Epithelial cell of prostate (primary cell): ENCODE measurements at places on chromosomes 13 and 19.

DNA sequence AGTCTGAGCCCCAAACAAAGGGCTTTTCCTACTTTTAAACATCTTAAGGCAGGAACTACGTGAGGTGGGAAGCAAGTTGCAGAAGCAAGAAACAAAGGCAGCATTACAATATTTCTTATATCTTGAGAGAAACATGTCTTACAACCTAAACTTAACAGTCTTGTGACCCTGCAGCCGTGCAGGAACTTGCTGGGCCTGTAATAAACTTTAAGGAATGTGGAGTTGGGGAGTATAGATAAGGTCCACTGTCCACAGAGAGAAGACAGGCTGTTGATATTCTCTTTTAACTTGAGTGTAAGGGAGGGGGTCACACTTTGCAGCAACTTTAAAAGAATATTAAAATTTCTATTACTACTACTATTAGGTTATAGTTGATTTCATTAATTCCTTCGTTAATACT, 214.6 kb upstream of the HTR2A start:
- no peak for DNase-seq

DNA sequence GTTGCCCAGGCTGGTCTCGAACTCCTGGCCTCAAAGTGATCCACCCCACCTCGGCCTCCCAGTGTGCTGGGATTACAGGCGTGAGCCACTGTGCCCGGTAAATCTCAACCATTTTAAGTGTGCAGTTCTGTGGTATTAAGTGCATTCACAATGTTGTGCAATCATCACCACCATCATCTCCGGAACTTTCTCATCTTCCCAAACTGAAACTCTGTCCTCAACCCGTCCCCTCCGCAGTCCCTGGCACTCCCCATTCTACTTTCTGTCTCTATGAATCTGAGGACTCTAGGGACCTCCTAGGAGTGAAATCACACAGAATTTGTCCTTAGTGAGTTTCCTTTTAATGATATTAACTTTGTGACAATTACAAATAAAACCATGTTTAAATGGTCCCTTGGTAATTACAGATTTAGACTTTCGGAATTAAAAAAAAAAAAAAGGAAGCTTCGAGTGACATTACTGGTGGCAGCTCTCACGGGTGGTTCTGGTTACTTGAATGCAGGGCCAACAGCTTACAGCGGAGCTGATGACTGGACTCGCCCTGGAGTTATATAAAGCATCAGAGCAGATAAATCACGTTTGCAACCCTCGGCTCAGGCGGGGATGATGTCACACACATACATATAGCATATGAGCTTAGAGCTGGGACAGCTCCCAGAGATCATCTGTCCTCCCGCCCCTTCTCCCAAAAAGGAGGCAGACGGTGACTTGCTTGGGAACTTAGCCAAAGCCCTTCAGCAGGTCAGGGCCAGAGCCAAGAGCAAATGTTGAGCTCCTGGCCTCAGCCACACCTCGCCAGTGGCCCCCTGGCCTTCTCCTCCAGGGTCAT, 89.8 kb downstream of the ZNF557 start:
- no peak for DNase-seq

GRCh38 chr19:15109768-15110417, 2.7 kb downstream of the SYDE1 start:
- no peak for DNase-seq

DNA sequence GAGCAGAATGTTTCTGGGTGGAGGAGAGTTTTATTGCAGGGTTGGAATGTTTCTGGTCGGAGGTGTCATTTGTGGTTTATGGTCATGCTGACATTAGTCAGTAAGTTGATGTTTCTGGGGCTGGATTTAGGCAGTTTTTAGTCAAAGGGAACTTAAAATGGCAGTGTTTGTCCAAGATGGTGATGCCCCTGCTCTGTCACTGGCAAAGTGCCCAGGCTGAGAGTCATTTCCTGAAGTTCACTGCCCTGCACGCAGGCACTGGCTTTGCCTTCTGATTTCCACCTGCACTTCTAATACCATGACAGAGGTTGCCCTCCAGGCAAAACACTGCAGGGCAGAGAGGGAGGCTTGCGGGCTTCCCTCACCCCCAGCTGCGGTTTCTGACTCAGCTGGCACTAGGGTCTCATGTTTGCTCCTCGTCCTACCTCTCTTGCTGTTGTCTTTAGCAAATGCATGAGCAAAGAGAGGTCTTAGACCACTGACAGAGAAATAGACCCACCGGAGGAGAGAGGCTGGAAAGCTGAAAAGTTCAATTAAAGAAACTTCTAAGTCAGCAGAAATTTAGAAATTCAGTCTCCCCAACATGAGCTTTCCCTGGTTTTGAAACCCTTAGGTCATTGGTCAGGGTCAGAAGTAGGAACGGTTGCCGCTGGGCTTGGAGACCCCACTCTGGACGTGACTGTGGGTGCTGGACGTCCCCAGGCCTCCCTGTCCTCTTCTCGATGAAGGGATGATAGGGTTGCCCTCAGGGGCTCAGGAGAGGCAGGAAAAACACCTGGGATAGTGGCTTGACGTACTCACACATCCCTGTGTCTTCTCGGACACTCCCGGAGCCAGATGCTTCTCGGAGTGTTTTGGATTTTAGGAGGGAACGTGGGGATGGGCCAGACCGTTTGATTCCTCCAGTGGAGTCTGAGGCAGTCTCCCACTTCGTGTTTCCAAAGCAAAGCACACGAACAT, 26.3 kb downstream of the TMEM255B start:
- DNase-seq = peak; percentile 81

GRCh38 chr13:50309318-50309717, 294.1 kb downstream of the KCNRG start:
- DNase-seq = no peak

GRCh38 chr13:113783966-113784644, 25.1 kb downstream of the TMEM255B start:
- no peak for DNase-seq

DNA sequence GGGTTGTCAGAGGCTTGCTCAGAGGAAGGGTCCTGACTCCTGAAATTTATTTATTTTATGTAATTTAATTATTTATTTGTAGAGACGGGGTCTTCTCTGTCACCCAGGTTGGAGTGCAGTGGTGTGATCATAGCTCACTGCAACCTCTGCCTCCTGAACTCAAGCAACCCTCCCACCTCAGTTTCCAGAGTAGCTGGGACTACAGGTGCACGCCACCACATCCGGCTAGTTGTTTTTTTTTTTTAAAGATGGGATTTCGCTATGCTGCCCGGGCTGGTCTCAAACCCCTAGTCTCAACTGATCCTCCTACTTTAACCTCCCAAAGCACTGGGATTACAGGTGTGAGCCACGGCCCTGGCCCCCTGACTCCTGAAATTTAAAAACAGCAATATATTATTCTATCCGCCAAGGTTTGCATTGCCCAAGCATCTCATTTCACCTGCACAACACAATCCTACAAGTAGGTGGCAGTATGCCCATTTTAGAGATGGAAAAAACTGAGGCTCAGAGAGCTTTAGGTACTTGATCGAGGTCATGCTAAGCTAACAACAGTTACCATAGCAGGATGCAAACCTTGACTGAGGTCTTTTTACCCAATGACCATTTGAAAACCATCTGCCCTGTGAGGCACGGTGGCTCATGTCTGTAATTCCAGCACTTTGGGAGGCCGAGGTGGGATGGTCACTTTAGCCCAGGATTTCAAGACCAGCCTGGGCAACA, 18.1 kb downstream of the ARHGEF18 start:
- no peak for DNase-seq

GRCh38 chr19:48648134-48648533, 2.1 kb upstream of the CA11 start:
- DNase-seq = no peak

GRCh38 chr13:112246731-112247470, 129.3 kb upstream of the SPACA7 start:
- DNase-seq = no peak

- no peak for DNase-seq
Observed at GRCh38 chr13:40758811-40759210, 12.2 kb downstream of the MRPS31 start.

GRCh38 chr19:47093841-47094240, 19.7 kb downstream of the ZC3H4 start:
- no peak for DNase-seq

- DNase-seq = no peak
Observed at GRCh38 chr13:42600943-42601342, 27.0 kb downstream of the TNFSF11 start.

DNA sequence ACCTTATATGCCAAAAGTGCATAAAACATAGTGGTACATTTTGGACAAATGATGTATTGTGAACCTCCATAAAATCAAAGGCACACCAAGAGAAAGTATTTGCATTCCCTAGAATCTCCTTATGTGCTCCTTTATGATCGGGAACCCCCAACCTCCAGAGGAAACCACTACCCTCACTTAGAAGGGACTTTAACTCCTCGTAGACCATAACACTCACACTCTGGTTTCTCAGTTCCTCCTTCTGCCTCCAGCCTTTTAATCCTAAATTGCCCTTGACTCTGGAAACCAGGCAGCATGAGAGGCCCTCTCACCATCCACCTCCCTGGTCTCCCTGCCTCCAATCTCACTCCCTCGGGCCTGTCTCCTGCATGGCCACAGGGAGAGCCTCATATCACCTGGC, 9.8 kb upstream of the KCNN4 start:
- DNase-seq = no peak

- DNase-seq = no peak
Observed at GRCh38 chr19:53555352-53555751, 17.4 kb downstream of the ZNF331 start.

- no peak for DNase-seq
Observed at GRCh38 chr19:41641879-41642485, 15.1 kb upstream of the CEACAM4 start.

- peak; percentile 14 for DNase-seq
Observed at GRCh38 chr13:54953786-54954185, 1925.2 kb downstream of the OLFM4 start.

- no peak for DNase-seq
Observed at GRCh38 chr13:39938596-39938995, 283.1 kb downstream of the COG6 start.

GRCh38 chr19:35843676-35844481, 8.4 kb downstream of the NPHS1 start:
- DNase-seq = no peak

- DNase-seq = no peak
Observed at GRCh38 chr19:10760273-10760944, 42.5 kb downstream of the DNM2 start.
